ENCODE measurements at places on chromosomes 5 and 9.

DNA sequence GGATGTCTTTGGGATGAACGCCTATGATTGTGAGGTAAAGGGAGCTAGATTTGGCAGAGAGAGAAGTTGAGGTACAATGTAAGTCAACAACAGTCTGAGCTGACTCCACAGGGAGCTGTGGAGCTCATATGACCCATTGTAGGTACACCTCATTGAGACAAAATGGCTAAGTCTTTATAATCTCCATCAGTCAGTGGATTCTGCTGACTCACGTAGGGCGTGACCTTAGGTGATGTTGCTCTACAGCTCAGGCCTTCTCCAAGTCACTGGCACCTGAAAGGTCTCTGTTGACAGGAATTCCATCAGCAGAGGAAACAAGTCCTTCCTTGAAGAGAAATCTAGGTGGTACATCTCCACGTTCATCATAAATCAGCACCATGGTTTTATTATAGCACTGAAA is 118.2 kb upstream of the PRR16 start:
- DNase-seq: no peak

DNA sequence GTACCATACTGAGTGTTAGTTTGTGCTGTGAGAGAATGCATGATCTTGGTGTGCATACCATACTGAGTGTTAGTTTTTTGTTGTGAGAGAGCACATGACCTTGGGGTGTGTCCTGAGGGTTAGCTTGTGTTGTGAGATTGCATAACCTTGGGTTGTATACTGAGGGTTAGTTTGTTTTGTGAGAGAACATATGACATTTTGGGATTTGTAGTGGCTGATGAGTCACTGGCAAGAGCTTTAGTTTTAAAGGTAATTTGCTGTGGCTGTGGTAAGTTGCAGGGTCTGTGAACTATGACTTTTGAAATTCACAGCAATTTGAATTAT is 1068.3 kb upstream of the EDIL3 start:
- no peak for DNase-seq

- peak; percentile 36 for DNase-seq
Observed at GRCh38 chr9:13410566-13411031, 131.1 kb upstream of the MPDZ start.

GRCh38 chr9:112841261-112841660 is 49.4 kb downstream of the SLC46A2 start:
- no peak for DNase-seq

DNA sequence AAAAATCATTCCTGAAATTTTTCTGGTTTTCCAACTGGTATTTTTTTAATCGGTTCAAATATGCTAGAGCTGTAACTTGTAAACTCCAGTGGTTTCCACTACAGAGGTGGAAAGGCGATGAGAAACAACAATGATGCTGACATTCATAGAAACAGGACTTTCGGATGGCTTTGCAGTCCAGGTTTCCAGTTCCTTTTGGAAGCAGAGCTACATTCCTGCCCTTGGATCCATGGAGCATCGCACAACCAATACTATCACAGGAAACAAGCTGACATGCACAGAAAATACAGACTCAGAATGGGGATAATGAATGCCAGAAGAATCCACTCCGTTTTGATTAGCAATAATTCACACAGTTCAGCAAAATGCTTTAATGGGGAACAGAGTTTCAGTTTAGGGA is 140.0 kb downstream of the EPB41L4A start:
- no peak for DNase-seq

GRCh38 chr5:129903466-129904101 is 681 bp upstream of the CHSY3 start:
- no peak for DNase-seq

DNA sequence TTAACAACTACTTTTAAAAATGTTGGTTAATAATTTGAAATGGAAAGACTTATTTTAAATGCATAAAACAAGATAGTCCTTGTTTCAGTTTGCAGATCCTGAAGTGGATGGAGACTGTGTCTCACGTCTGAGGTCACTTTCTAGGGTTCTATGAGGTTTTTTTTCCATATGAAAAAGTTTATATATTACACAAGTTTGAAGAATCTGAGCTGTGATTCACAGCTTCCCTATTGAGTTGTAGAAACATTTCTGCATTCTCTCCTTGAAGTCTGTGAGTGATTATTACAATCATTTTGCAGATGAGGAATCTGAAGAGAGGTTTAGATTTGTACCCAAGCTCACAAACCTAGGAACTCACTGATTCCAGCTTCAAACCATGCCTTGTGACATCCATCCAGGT is 442.5 kb upstream of the KLF4 start:
- peak; percentile 50 for DNase-seq

- no peak for DNase-seq
Observed at GRCh38 chr9:132943651-132944293, 644 bp downstream of the TSC1 start.

- DNase-seq: no peak
Observed at GRCh38 chr5:80810425-80810824, 149.7 kb upstream of the RASGRF2 start.

GRCh38 chr9:93761822-93762221 is 185.4 kb downstream of the PHF2 start:
- no peak for DNase-seq

- DNase-seq: no peak
Observed at GRCh38 chr5:92730486-92730885, 850.5 kb downstream of the NR2F1-AS1 start.

GRCh38 chr5:53350991-53351770 is 129.2 kb upstream of the FST start:
- no peak for DNase-seq

- peak; percentile 67 for DNase-seq
Observed at GRCh38 chr5:158406884-158407823, 548.2 kb upstream of the CLINT1 start.

DNA sequence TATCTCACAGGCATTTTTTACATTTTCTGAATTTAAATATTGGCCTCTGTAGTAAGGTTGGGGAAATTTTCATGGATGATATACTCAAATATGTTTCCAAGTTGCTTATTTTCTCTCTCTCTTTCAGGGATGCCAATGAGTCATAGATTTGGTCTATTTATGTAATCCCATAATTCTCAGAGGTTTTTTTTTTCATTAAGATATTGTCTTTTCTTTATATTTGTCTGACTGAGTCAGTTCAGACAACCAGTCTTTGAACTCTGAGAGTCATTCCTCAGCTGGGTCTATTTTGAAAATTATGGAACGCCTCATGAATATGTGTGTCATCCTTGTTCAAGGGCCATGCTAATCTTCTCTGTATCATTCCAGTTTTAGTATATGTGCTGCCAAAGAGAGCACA is 223.2 kb downstream of the PCSK1 start:
- DNase-seq: no peak

DNA sequence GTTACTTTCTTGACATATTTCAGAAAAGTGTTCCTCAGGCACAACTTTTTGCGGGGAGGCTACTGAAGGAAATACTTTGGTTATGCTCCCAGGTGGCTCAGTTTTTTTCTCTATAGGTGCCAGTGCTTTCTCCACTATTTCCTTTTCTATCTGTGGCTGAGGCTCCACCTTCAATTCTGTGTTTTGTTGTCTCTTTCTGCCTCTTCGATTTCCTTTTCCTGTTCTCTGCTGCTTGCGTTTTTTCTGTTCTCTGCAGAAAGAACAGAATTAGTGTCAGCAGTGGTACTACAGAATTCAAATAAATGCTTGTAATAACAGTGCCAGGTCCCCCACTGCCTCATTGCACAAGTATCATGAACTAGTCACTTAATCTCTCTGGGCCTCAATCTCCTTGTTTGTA is 7.0 kb downstream of the HEMGN start:
- no peak for DNase-seq

DNA sequence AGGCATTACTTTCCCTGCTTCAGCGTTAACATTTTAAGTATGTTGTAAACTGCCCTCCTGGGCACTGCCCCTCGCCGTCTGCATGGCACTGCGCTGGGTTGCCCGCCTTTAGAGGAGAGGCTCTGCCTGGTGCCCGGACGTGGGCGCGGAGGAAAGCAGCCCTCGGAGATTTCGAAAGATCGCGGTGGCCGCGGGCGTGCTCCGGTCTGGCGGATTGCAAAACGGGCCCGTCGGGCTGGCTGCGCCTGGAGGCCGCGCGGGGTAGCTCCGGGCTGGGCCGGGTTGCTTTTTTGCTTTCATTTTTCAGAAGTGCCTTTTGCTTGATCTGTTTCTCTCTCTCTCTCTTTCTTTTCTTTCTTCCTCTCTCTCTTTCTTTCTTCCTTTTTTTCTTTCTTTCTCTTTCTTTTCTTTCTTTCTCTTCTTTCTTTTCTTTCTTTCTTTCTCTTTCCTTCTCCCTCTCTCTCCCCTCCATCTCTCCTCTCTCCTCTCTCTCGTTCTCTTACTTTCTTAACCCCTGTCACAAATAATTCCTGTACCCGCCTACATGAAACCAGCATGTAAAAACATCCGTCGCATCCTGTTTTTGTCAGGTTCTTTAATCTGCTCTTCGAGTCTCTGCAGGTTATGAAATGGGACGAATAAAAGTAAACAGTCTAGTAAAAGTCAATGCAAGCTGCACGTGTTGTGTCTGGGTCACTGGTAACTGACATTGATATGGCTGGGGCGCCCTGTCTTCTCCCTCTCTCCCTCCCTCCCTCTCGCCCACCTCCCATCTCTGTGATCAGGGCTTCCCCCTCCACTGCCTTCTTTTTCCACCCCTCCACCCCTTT is 1.7 kb downstream of the FST start:
- DNase-seq: peak; percentile 68

GRCh38 chr9:110192531-110193261 is 15.3 kb downstream of the C9orf152 start:
- DNase-seq: peak; percentile 73

GRCh38 chr5:157855404-157855994 is 3.4 kb downstream of the CLINT1 start:
- DNase-seq: peak; percentile 69

DNA sequence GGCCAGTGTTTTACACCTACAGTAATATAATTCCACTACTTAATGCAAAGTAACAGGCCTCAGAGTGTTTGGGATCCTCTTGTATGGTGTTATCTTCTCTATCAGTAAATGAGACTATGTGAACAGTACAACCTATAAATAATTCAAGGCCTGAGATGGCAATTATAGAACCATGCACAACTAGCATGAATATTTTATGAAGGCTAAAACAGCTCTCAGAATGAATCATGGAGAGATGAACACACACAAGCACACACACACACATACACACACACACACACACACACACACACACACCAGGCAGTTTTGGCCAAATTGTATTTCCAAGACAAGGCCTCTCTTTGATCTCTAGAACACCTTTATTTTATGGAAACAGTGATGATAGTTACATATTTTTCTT is 224.9 kb downstream of the EBF1 start:
- DNase-seq: no peak

GRCh38 chr9:8346296-8346695 is 546.7 kb upstream of the DMAC1 start:
- no peak for DNase-seq

DNA sequence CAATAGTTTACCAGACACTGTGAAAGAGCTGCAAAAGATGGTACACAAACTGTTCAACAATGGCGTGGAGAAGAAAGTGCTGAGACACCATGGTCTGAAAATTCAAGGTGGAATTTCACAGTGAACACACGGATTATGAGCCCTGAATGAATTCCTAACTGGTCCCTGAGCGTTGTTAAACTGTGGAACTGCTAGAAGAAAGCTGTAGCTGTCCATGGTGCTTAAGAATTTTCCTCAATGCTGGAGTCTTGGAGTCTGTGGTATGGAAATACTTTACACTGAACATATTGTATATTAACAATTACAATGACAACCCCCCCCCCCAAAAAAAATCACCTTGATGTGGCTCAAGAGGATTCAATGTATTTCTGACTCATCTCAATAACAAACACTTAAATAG is 68.5 kb downstream of the SLC24A2 start:
- DNase-seq: peak; percentile 55

GRCh38 chr5:4797445-4797844 is 342.7 kb upstream of the ADAMTS16 start:
- DNase-seq: no peak

- peak; percentile 55 for DNase-seq
Observed at GRCh38 chr5:61333321-61333953, 1.4 kb downstream of the ZSWIM6 start.

DNA sequence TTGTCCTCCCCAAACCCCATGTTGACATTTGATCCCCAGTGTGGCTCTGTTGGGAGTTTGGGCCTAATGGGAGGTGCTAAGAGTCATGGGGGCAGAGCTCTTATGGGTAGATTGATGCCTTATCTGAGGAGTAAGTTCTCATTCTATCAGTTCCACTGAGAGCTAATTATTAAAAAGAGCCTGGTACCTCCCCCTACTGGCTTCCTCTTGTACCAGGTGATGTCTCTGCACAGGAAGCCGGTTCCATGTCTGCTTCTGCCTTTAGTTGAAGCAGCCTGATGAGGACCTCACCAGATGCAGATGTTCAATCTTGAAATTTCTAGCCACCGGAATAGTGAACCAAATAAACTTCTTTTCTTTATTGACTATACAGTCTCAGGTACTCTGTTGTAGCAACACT is 10.8 kb downstream of the GABRB2 start:
- DNase-seq: no peak

- DNase-seq: peak; percentile 20
Observed at GRCh38 chr5:81749561-81750307, 1.2 kb downstream of the SSBP2 start.

DNA sequence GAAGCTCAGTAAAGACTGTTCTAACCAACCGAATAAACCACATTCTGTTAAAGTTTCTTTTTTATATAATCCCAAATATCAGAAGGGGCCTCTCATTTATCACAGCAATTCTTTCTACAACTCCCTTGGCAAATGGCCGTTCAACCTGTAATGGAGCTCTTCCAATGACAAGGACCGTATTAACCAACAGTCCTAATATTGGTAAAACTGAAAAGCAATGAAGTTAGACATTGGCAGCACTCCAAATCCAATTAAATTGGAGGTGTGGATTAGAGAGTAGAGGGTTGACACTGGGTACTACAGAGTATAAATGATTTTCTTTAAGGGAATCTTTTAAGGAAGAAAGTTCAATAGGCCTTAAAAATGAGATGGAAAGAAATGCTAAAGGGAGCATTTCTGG is 842 bp downstream of the TMED7 start:
- DNase-seq: no peak

- no peak for DNase-seq
Observed at GRCh38 chr9:74556685-74557084, 59.5 kb downstream of the RORB start.

GRCh38 chr5:125433457-125433856 is 687.0 kb upstream of the ZNF608 start:
- DNase-seq: no peak

DNA sequence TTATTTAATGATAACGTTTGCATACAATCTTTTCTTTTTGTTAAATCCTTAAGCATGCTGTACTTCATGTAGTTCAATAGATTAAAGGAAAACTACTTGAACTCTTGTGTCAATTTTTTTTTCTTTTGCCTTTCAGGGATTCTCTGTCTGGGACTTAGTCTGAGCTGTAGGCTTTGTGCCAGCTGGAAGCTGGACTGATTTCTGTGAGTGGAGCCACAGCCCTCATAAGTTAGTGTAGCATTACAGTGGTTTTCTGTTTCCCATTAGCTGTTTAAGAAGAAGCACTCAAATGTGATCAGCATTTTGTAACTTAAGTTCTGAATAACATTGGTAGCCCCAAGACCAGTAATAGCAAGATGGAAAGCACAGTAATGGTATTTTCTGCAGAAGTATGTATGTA is 330.6 kb upstream of the MEF2C start:
- peak; percentile 94 for DNase-seq
